ENCODE measurements at places on chromosomes 5 and 9.

DNA sequence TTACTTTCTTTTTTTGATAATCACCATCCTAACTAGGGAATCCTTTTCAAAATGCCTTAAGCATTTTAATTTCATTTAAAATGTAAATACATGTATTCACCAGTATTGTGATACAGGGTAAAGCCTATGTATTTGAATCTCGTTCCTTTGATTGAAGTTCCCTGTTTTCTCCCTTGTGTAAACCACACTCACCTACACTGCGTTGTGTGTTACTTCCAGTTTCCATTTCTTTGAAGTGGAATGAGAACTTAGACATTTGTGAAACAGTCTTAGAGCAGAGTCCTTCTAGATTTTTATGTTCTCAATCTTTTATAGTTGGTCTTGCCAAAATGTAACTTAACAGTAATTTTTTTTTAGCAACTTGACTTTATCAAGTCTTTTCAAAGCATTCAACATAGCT lies 101.4 kb downstream of the ZNF462 start:
- no peak for DNase-seq

DNA sequence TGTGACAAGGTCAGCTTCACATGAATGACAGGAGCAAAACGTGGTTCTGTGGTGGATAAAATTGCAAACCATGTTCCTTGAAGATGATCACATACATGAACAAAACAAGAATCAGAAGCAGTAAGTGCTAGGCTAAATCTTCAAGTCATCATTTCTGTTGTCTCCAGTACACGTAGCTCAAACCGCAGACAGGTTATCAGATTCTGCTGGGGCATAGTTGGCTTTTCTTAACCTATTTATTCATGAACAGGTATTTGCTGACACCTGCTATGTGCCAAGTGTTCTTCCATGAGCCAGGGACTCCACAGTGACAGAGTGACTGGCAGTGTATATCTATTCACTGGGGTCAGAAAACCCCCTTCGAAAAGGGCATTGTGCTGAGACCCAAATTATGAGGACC lies 20.8 kb downstream of the MFAP3 start:
- DNase-seq: no peak

- no peak for DNase-seq
Measured at GRCh38 chr9:123400926-123401503, 45.0 kb downstream of the CRB2 start.

DNA sequence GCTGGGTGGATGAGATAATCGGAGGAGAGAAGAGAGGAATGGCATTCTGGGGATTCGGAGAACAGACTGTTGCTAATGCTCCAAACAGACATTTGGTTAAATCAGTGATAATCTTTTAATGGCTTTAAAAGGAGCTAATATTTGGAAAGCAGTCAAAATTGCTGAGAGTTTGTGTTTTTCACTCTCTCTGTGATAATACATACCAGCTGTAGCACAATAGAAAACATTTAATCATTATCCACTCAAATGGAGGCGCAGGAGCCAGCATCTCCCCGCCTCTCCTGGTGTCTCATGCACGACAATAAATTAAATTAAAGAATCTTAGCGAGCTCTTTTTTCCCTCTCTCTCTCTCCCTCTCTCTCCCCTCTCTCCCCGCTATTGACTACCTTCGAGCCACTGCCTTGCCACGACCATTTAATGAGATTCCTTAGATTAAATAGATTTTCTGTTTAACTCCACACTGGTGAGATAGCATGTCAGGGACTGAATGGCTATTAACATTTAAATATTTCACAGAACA lies 268.6 kb upstream of the MVB12B start:
- DNase-seq: no peak

DNA sequence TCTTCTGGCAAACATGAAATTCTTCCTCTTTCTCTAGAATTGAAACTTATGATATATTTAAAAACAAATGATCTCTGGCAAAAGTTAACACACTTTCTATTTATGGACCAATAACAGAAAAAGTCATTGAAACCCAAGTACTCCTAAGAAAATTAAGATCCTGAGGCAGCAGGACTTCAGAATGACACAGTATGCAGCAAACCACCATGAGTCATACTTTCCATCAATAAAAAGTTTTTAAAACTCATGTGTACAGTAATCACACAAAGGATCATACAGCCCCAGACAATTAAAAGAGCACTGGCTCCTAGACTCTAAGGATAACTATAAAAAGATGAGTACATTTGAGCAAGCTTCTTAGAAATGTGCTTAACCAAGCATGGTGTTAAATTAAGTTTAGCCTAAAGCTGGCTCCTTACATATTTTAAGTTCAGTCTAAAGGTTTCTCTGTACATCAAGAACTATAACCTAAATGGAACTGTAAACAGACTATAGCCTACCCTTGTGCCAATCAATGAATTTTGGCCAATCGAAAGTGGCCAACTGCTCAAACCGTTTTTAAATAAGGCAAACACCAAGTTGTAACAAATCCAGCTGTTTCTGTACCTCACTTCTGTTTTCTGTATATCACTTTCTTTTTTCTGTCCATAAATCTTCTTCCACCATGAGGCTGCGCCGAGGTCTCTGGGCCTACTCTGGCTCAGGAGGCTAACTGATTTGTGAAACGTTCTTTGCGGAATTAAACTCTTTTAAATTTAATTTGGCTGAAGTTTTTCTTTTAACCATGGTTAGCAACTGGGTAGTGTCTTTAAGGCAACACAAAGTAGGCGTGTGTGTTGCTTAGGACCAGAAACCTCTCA lies 232.1 kb upstream of the PIK3R1 start:
- no peak for DNase-seq

DNA sequence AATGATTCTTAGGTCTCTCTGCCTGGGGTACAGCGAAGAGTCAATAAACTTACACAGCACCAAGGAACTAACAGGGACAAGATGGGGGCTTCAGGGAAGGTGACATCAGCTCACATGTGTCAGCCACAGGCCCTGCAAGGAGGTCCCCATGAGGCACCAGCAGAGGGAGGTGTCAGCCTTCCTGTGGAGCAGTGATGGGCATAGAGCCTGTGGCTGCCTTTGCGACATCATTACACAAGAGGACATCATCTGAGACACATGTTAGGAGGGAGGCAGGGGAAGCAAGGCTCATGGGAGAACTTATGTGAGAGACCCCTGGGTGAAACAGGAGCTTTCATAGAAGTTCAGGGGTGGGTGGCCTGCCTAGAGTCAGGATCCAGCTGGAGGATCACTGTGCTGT lies 389.6 kb downstream of the SEMA5A start:
- no peak for DNase-seq

DNA sequence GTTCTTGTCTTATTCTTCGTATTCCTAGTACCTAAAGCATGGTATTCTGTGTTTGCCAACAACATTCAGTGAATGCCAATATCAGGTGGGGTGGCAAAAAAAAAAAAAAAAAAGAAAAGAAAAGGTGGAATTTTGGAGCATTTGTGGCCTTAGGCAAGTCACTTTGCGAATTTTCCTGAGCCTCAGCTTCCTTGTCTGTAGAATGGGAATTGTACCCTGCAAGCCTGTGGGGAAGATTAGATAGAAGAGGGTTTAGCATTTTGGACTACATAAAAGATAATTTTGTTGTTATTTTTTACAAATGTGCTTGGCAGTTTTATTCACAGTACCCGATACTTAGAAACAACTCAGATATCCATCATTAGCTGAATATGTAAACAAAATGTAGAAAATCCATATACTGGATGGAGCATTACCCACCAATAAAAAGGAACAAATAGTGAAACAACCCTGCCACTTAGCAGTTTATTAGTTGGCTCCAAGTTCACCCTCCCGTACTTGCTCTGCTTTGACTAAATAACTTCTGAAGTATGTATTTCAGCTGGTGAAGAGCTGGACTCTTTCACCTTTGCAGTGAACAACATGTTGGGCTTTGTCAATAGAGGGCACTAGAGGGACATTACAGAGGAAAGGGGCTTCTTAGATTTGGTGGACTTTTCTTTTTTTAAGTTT lies 13.6 kb downstream of the UBE2D2 start:
- DNase-seq: no peak

DNA sequence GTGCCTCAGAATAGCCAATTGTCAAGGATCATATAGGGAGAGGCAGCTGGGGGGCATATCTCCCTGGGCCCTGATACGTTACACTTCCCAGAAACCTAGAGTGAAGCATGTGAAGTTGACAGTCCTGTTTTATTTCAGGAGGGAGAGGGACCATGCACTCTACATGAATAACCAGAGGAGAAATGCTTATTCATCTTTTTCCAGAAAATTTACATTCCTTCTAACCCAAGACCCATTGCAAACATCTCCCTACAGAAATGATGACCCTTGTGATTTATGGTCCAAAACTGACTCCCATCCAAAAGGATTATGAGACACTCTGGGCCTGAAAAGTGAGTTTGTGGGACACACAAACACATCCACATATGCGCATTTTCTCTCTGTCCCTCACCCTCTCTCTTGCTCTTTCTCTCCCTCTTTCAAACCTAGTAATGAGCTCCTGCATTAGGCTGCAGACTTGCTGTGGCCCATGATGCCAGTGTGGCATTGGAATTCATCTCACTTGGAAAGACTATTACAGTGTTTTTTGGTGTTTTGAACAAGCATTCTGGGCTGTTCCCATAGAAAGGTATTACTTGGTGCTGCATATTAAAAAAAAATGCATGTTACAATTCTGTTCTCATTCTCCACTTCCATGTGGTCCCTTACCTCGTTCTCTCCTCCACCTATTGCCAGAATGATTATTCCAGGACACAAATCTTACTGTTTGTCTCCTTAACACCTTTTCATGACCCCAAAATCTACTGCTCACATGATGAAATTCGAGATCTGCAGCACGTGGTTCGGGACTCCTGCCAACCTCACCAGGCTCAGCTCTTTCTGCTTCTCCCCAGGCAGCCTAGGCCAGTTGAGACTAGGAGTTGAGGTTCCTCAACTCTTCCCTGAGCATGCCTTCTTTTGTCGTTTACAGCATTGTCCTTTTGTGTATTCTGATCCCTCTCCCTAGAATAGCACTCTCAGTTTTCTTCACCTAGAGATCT lies 451.3 kb upstream of the KLF4 start:
- no peak for DNase-seq

All from T1000 (cell line).